ENCODE measurements at places on chromosomes 5 and 9.

GRCh38 chr5:16849181-16849580, 86.9 kb downstream of the MYO10 start:
- DNase-seq: no peak

DNA sequence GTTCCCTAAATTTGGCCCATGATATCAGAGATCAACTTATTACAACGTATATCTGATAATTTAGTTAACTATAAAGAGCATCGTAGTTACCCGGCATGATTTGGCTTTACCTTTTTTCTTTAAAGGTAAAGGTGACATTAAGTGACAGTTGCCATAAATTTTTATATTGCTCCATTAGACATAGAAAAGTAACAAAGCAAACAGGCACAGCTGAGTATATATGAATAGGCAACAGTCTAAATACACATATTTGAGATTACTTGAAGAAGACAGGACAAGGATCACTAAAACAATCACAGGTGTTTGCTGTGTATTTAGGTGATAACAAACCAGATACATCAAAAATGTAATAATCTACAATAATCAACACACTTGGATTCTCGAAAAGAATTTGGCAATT, 34.8 kb downstream of the RFX3 start:
- DNase-seq: no peak

DNA sequence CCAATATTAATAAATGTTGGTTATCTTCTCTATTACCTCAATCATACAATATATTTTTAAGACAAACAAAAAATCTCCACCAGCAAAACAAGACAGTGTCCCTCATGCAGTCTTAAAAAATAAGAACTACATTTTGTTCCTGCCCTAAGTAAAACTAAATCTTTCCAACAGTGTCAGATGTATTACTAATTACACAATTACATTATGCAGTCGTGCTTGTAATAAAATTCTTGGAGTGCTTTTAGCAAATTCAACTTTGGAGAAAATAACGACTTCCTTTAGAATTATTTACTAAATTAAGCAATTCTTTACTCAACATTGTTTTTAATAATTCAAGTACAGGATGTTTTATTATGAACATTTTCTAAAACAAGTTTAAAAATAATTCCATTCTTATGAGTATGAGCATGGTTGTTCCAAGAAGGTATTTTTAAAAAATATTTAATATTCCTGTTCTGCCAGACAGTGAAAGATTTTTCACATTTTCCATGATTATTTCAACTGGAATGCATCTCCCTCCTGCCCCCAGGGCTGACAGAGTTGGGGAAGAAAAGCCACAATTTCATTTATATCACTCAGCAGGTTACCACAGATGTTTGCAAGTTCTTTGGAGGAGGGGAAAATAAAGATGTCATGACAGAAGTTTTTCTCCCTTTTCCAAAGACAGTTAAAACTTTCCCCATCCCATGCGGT, 137.9 kb downstream of the FAM114A2 start:
- DNase-seq: no peak

DNA sequence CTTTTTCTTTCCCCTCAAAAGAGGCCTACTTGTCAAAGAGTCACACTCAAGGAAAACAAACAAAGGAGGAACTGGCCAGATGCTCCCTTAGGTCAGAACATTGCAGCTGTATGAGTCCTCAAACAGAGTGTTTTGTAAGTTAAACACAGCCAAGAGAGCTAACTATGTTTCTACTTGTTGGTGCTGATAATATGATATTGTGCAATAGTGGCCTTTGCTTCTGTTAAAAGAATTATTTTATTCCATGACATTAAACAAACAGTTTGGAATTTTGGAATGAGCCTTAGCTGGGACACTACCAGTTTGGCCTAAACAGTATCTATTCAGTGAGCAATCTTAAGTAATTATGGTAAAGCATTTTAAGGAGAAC, 56.0 kb upstream of the TPD52L3 start:
- DNase-seq: no peak

DNA sequence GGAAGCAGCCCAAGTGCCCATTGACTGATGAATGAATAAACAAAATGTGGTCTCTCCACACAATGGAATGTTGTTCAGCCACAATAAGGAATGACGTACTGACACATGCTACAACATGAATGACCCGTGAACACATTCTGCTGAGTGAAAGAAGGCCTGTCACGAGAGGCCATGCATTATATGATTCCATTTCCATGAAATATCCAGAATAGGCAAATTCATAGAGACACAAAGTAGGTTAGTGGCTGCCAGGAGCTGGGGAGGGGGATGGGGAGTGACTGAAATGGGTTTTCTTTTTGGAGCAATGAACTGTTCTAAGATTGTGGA, 41.4 kb downstream of the BICD2 start:
- no peak for DNase-seq

All from heart left ventricle (tissue), 16 donors.